ENCODE measurements at places on chromosomes 7 and 10.

DNA sequence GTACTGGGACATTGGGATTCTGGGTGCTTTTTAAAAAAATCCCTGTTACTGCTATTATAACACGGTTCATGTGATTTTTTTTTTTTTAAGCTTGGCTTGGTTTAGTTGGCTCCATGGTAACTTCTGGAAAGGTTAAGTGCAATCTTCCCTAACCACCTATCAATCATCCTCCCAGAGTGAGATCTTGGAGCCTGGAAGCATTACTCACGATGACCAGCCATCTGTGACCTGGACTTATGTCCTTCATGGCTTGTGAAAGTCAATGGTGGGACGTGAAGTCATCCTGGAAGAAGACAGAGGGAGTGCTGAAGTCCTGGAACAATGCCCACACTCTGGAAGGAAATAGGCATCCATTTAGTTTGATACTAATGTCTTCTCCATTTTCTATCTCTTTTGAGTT, 135.5 kb upstream of the FRMD4A start:
- DNase-seq, result no peak

GRCh38 chr7:134515569-134516468, 11.5 kb upstream of the AKR1B10 start:
- DNase-seq, result no peak

DNA sequence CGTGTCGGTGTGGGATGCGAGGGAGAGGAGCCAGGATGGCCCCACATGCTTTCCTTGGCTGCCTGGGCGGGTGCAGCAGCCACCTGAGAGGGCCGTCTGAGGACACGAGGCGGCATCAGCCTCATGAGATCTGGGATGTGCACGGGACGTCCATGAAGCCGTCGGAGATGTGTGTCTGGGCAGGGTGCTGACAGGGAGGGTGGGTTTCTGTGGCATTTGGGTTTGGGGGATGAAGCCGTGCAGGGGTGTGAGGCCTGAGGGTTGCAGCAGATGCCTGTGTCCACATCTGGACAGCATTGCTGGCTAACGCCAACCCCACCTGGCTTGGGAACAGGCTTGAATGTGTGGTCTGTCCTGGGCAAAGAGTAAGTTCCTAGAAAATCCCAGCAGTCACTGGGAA, 179.5 kb downstream of the DNAJB6 start:
- DNase-seq, result no peak

DNA sequence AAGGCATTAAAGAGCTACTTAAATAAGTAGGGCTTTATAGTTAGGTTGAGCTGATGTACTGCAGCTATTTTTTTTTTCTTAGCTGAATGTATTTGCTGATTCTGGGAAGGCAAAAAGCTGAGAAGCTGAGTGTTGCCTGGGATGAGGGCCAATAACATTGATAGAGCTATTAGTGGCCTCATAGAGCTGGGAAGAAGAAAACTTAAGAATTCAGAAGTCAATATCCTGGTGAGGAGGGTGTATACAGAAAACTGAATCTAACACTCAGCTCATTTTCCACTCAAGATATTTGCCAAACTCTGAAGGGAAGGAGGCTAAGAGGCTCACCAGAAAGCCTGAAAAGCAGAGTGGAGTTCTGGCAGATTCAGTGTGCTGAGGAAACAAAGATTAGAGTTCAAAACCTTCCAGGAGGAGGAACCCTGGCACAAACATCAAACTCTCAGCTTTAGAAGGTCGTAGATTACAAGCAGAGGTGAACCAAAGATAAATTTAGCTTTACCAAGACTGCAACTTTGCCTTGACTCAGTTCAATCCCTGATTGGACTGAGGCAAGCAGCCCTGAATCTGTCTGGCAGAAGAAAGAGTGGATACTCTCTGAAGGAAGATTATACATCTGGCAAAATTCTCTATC, 11.3 kb downstream of the PPP1R3C start:
- DNase-seq, result no peak

DNA sequence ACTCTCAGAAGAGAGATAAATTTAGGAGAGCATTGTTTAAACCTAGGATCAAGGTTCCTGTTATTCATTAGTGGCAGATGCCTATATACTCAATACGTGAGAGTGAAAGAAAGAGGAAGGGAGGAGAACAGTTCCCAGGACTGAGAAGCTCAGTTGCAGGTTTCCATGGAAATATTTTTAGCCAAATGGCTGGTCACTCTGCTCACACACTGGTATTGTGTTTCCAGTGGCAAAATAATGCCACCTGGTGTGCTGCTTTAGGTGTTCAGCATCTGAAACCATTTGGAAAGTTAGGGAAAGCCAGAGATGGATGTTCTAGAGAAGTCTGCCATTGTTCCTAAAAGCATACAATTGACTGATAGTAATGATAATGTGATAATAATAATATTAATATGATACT, 827.7 kb downstream of the SORCS3 start:
- DNase-seq, result no peak

DNA sequence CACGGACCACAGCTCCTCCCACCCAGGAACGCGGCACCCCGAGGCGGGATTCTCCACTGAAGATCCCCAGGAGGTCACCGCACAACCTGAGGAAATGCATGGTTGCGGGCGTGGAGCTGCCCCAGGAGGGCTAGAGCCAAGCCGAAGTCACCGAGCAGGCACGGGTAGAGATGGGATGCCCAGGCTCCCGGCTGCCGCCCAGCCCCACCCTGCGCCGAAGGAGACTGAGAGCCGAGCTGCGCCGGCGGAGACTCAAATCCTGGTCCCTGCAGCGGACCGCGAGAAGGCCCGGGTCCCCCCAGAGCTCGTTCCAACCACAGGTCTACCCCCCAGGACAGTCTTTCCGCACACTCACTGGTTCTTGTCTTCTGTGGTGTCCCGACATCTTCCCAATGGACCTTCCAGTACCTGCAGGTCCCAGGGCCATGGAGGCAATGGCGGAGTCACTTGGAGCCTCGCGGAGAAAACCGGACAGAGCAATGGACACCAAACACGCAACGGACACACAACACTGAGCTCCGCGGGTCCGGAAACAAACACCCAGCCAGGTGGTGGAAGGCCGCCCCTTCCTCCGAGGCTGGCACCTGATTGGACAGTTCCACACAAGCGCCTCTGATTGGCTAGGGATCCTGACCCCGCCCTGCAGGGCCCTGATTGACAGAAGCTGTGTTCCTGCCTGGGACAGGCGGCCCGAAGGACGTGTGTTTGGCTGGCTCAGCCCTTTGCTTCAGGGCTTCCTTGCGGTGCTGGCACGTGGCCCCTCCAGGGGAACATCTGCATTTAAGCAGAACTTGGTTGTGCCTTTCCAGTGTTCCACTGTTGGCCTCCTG, 331.9 kb upstream of the NUPR2 start:
- no peak for DNase-seq

- DNase-seq, result no peak
These were observed 73.0 kb downstream of the TFPI2 start for GRCh38 chr7:93817526-93817925.

DNA sequence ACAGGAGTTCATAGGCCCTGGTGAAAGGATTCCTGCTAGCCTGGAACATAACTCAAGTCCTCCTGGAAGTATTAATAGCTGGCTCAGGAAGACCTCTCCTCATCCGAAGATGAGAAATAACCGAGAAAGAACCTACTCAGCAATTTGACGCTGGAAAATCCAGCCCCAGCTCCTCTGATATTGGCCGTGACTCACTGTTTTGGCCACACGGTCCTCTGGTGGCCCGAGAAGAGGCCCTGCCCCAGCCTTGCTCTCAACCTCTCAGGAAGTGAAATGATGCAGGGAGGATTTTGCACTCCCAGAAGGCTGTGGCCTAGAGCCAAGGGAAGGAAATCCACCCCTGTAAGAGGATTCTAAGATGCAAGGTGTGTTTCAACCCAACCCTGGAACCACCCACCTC, 121.6 kb downstream of the MTPAP start:
- no peak for DNase-seq

DNA sequence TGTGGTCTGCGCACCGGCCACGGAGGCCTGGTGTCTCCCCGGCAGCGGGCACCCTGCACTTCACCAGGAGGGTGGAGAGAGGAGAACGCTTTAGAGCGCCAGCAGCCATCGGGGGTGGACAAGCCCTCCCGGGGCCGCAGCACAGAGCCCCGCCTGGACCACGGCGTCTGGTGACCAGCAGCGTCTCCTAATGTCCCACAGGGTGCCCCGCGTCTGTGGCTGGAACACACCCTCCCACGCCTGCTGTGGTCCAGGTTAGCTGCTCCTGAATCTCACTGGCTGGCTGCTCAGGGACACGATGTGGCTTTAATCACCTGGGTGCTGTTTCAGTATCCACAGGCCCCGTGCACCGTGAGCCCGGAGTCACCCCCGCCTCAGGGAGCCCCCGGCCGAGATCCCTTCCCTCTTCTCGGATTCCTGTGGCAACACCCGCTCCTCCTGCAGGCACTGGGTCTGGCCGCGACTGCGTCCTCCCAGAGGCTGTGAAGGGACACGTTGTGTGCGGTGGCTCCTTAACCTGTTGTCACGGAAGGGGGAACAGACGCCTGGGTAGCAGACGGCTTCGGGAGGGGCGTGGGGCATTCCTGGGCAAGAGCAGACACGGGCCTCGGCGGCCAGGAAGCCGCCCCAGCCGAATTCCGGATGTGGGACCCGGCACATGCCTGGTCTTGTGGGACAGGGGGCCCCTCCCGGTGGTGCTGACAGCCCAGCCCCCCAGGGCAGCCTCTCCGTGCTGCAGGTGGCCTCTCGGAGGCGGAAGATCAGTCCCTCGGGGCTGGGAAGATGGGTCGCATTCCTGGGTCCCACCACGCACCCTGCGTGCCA, 78.9 kb downstream of the FOXL3 start:
- no peak for DNase-seq

DNA sequence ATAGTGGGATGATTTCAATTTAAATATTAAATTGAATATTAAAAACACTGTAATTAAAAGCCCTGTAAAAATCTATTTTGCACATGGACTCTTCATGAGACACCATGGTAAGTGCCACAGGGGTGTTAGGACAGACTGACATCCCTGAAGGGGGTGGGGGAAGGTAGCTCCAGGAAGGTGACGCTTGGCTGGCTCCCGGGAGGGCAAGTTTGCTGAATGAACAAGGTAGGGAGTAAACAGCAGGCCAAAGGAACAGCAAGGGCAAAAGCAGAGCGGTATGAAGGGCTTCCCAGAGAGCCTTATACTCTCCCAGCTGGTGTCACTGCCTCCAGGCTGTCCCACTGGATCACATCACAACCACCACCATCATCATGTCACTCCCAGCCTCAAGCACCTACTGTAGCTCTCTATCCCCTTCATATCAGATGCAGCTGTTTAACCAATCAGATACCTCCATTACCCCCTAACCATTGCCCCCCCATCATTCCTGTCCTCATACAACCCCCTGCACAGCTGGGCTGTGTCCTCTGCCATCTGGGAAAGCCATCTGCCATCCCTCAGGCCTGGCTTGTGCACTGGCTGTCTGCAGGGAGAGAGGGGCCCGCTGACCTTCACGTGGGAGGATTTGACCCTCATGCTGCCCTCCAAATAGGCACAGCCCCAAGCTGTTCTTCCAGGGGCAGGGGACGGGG, 19.5 kb downstream of the HSPA12A start:
- no peak for DNase-seq

DNA sequence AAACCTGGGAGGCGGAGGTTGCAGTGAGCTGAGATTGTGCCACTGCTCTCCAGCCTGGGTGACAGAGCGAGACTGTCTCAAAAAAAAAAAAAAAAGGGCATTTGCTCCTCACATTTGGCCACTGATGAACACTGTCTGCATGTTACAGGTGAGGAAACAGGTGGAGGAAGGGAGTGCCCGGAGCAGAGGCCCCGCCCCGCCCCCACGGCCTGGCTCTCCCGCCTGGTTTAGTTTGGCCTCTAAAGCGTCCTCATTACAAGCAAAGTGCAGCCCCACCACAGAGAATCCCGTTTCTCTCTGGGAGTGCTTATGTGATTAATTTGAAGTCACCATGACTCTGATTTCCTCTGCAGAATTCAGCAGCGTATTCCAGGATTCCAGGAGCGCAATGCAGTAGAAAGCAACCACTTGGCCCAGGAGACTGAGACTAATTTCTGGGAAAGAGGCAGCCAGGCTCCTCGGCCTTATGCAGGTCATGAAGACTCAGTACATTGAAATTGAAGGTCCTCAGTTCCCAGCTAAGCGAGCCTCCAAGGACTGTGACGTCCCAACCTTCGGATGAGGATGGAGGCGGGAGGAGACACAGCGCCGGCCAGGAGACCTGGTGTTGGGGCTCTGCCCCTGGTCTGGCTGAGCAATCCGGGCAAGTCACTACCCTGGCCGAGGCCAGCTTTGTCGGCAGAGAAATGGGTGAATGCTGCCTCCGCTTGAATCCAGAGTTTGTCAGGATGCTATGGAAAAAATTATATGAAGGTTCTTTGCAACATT, 44.7 kb downstream of the RBM17 start:
- DNase-seq, result no peak

DNA sequence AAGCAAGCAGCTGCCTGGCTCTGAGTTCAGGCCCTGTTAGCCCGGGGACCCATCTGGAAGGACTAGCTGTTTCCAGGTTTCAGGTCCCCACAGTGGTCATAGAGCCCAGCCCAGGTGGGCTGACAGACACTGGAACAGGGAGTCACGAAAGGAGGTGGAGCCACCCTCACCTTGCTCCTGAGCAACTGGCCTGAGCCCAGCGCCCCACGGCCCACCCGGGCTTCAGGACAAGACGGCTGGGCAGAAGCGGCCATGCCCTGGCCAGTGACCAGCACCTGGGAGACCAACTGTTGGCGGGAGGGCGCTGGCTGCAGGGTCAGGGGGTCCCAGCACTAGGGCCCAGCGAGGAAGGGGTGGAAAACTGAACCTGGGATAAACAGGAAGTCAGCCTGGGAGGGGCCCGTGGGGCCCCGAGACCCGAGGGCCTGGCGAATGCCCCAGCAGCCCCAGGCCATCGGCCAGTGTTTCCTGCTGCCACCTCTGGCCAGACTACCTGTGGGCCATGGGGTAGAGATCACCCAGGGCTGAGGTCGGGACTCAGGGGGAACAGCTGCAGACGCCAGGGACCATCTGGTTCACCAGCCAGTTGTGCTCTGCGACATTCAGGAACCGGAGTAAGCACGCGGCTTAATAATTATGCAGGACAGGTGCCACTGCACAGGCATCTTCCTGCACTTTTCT, 282.1 kb upstream of the PPP2R2D start:
- DNase-seq, result no peak

- DNase-seq, result no peak
These were observed 634.2 kb downstream of the ANKRD7 start for GRCh38 chr7:118858651-118859149.

DNA sequence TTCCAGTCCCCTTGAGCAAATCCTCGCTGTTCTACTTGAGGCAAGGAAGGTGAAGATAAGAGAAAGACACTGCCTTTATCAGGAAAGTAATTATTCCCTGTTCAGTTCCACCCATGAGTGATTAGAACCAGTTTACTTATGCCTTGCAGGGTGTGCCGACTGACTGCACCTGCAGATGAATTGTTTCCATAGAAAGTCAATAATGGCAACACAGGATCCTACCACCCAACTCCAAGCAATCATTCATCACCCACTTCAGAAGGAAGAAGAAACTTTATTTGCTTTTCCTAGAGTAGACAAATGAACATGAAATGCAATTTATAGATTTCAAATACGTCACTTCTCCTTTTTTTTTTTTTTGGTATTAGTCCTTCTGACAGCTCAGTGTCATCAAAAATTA, 383.9 kb downstream of the SORCS1 start:
- no peak for DNase-seq

GRCh38 chr10:90227217-90227656, 525.8 kb downstream of the KIF20B start:
- no peak for DNase-seq

GRCh38 chr7:137791930-137792329, 54.8 kb downstream of the DGKI start:
- DNase-seq, result no peak

- DNase-seq, result no peak
These were observed 102.2 kb downstream of the TAX1BP1 start for GRCh38 chr7:27842094-27842692.

Measured in mucosa of descending colon (tissue), 3 donors.